ENCODE measurements at places on chromosomes 3 and 15.

- no peak for DNase-seq
Measured at GRCh38 chr3:12318758-12319621, 30.1 kb downstream of the PPARG start.

DNA sequence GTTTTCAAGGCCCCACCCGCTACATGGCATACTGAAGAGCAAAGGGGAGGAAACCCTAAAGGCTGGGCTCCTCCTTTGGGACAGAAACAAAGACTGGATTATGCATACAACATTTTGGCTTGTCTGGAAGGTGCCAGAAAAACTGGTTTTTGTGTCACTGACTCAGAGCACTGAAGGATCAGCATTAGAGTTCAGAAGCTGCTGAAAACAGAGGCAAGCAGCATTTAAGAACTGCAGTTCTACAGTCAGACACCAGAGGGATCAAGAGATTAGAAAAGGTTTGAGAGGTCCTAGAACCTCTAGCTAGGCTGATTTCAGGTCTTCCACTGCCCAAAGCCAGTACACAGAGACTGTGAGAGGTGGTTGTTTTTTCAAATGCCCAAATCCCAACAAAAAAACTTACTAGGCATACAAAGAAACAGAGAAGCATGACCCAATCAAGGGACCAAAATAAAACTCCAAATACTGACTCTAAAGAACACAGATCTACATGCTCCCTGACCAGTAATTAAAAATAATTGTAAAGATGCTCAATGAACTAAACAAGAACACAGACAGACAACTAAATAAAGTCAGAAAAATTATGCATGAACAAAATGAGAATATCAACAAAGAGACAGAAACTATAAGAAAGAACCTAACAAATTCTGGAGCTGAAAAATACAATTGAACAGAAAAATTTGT, 91.2 kb downstream of the SENP2 start:
- DNase-seq: no peak

- no peak for DNase-seq
Measured at GRCh38 chr3:153026026-153026425, 136.0 kb upstream of the RAP2B start.

DNA sequence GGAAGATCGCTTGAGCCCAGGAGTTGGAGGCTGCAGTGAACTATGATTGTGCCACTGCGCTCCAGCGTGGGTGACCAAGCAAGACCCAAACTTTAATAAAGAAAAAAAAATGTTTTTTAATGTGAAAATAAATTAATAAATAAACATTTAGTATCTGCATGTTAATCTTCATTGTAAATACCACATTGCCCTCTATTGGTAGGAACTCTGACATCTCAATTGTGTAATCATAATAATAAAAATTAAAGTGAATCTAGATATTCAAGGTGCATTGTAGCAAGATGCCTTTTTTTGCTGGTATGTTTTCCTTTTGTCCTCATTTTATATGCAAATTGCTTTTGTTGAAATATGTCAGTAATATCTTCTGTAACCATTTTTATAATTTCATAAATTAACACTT, 95.0 kb upstream of the LIMD1 start:
- no peak for DNase-seq

- DNase-seq: no peak
Measured at GRCh38 chr15:101179341-101180153, 72.3 kb downstream of the CHSY1 start.

DNA sequence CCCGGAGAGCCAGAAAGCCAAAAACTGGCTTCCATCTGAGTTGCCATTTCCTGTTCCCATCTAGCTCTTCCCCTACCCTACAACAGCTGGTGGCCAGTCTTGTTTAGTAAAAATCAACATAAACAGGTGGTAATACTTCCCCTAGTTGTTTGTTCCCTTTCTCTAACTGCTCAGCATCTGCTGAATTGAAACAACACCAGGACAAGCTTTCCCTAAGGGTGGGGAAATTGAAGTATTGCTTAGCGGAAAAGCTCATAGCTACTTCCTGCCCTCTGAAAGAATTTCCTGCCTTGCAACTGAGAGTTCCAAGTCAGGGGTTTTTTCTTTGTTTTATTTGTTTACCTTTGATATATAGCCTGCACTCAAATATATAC, 66.8 kb downstream of the HMG20A start:
- no peak for DNase-seq

DNA sequence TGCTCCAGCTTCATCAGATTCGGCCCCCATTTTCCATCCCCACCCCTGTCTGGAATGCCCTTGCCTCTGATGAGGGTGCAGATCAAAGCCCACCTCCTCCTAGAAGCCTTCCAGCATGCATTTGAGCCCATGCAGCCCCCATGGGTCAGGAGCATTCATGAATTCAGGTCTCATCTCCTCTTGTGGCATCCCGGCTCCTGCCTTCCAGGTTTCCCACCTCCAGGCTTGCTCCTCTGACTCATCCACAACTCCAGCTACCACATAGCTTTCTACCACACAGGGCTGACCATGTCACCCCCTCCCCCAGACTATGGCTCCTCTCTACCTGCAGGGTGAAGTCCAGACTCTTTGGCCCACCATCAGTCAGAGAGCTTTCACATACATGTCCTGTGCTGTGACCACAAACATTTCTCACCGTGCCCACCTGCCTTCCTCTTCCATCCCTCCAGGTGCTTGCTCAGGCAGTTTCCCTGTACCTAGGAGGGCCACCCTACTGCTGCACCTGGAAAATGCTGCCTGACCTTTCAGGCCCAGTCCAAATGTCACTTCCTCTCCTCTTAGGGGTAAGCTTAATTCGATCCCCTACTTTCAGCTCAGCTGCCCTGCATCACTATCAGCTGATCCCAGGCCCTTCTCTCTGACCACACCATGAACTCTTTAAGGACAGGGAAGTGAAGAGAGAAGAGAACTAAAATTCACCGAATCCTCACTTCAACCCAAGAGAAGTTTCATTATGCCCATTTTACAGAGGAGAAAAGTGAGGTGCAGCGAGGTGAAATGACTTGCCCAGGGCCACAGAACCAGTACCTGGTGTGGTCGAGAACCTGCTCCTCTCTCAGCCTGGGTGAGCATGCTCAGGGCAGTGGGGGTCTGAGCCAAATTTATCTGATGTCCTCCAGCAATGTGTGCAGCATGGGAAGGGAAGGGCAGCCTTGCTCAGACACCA, 13.7 kb upstream of the FGD5 start:
- no peak for DNase-seq

- DNase-seq: no peak
Measured at GRCh38 chr3:121758727-121759450, 9.3 kb upstream of the GOLGB1 start.

GRCh38 chr15:94480289-94480834, 249.0 kb downstream of the MCTP2 start:
- no peak for DNase-seq

DNA sequence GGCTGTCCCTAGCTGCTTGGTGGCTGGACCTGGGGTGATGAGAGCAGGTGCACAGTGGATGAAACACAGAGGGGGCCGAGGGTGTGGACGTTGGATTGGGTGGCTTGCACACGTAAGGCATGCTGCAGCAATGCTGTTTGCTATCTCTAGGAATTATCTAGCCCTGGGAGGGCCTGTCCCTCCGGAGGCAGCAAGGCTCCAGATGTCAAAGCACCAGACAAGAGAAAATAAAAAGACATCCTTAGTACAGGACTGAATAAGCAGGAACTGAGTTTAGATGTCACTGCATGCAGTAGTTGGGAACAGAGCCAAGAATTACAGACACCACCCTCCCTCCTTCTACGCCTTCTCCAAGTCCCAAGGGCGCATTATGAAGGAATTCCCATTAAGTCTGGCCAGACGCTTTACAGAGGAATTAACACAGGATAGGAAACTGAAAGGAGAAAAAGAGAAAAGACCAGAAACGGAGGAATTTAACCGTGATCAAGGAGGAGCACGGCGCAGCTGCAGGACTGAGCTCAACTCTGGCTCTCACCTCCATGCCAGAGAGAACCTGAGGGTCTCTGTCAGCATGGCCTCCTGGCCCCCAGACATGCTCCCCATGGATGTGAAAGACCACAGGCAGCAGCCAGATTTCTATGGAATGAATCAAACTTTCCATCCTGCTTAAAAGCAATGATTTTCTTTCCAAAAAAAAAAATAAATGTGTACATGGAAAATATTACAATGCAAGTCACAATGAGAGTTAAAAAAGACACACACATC, 13.8 kb downstream of the ATP10A start:
- no peak for DNase-seq

DNA sequence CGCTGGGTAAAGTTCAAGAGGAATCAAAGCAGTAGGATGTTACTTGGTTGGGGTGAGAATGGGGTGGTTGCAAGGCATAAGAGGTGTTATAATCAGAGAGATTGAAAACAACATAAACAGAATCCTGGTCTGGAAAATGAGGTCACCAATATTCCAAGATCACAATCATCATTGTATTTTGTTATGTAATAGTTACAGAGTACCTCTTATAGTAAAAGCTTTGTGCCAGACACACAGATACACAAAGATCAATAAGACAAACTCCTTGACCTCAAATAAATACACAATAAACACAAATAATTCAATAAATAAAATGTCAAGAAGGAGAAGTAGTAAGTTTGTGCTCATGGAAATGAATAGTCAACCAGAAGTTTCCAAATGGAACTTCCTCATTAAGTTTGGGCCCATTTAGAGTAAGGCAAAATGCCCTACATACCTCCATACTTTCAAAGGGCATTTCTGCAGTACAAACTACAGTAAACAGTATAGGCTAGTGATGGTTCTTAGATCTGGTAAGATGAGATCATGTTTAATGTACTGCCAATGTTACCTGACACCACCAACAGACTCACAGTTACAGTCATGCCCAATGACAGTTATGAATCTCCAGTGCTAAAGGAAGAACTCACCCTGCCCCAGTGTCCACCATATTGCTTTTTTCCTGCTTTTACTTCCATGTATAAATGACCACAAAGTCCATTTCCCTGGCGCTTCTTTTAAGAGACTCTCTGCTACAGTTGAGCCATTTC, 93.4 kb downstream of the KCNMB2 start:
- DNase-seq: no peak

DNA sequence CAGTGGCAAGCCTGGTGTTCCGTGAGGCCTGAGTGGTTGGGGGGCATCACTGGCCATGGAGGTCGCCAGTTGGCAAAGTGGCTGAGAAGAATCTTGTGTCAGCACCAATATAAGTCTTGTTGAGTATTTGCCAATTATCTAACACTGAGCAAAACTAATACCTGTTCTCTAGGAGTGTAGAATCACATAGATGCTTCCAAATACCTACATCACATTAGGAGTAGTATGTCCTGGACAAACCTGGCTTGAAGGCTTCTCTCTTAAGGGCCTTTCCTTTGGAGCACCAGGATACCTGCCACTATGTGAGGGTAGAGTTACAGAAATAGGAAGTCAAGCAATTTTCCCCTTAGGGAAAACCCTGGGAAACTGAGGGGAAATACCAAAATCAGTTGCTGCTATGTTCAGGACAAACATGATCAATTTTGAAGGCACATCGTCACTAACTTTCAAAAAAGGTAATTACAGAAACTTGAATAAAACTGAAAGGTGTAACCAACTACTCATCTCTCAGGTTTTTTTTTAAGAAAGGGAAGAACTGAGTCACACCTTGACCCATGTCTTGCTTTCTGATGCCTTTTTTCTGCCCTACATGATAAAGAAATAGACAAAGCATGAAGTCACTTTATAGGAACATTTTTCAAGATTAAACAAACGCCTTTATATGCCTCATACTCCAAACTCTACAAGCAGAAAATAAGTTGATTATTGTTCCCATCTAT, 100.4 kb downstream of the IMPG2 start:
- no peak for DNase-seq

- peak; percentile 28 for DNase-seq
Measured at GRCh38 chr15:100785181-100786138, 94.2 kb upstream of the ALDH1A3 start.

DNA sequence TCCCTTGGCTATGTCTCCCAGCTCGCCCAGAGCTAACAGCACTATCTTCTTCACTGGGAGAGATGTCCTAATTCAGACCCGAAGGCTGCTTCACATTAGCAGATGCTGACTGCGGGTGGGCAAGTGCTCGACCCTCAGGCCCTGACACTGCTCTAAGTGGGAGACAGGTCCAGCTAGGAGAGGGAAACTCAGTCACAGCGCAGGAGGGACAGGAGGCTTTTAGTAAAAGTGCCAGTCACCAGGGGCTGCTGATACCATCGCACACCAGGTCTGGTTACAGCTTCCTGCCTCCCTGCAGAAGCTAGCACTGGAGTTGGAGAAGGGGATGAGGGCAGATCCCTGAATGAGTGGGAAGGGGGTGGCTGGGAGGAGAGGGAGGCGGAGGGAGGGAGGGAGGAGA, 365.8 kb upstream of the RGMA start:
- DNase-seq: no peak

DNA sequence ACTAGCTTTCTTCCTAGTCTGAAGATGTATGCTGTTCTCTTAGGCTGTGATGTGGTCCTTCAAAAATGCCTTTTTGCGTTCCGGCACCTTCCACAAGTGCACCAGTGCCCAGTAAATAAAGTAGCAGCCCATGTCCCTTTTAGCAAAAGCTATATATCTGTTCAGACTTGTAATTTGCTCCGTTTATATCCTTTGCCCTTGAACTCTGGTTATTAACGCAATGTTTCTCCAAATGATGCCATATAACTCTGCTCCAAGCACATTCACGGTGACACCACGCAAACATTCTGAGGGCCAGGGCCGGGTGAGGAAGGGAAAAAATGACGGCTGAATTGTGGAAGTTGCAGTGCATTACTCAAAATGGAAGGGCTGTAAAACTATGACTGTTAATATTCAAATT, 1001.1 kb upstream of the NR2F2 start:
- DNase-seq: no peak

GRCh38 chr3:56815589-56815988, 13.8 kb upstream of the ARHGEF3 start:
- no peak for DNase-seq

DNA sequence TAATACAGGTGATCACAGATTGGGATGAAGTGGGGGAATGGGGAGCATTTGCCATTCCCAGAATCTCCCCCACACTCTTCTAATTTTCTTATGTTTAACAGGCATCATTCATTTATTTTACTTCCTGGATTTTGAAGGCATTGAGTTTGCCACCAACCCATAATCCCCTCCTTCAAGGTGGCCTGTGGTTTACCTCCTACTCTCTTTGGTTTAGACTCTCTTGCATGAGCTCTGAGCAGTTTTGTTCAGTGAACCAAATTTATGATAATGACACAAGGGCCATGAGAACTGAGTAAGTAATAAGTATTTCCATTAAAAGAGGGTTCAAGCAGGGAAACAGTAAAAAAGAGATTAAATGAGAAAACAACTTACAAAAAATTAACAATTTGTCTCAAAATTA, 703.1 kb upstream of the CFAP20DC start:
- DNase-seq: no peak

DNA sequence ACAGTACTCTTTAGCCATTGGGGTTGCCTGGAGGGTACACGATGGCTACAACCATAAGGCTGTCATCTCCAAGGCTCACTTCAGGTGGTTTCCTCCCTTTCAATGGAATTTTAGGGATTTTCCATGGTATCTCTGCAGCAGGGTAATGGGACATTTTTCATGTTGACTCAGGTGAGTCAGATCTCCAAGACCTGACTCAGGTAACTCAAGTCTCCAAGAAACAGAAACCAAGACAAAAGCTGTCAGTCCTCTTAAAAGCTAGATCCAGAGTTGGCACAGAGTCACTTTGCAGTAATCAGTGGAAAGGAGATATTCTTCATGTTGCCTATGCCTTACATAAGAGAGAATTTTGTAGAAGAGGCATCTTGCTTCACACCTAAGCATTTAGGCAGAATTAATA, 375.8 kb upstream of the ARPP21 start:
- no peak for DNase-seq
